ENCODE measurements at places on chromosomes 5 and 9.

DNA sequence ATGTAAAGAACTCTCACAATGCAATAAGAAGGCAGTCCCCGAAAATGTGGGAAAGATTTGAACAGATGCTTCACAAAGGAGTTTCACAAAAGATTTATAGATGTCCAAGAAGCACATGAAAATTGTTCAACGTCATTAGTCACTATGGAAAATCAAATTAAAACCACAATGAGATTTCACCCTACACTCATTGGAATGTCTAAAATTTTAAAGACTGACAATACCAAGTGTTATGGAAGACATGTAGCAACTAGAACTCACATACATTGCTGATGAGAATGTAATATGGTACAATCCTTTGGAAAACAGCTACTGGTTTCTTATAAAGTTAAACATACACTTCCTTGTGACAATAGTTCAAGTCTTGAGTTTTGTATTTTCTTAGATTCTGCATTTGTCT lies 11.0 kb upstream of the RECK start:
- no peak for DNase-seq

DNA sequence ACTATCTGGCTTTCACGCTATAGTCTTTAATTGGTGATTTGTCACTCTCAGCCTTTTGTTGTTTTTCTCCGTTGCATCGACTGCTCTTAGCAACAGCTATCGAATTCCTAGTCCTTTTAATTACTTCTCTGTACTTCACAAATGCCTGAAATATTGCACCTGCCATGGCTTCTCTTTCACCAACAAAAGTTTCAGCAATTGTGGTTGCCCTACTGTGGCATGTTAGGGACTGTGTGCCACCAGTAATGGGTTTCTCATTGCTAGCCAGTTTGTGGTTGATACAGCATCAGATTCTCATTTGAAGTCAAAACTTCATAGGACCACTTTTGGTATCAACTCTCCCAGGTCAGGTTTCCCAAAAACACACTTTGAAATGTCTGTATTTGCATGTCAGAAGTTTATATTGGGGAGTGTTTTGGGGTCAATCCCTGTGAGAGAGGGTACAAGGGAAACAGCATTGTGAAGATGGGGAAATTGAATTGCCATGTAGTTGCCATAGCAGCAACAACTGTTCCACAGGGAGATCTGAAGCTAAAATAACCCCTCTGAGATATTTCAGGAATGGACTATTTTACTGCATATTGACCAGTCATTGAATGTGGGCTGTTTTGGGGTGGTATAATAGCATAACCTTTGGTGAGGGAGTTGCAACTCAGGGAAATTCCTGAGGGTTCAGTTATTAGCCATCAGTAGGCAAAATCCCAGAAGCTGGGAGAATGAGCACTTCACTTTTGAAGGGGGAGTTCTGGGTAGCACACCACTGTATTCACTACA lies 99.2 kb downstream of the WDR70 start:
- DNase-seq: no peak

- no peak for DNase-seq
Observed at GRCh38 chr9:73131461-73131860, 20.2 kb upstream of the ANXA1 start.

GRCh38 chr5:142048272-142048671 lies 35.4 kb upstream of the GNPDA1 start:
- no peak for DNase-seq
